ENCODE measurements at places on chromosomes 16 and 17. TPM values are rescaled to one million over a fixed set of nuclear protein-coding genes. Genes with fewer than 3 reads are reported as not detected.

ASPSCR1 gene
- total RNA-seq, result 26.5 TPM

MT1M gene
- total RNA-seq, result not detected

- no peaks in the 10 kb centered on the region for H3K4me1 ChIP-seq
- no peak overlapping the region for H3K4me3 ChIP-seq
- H3K27me3 ChIP-seq, result no peaks in the 10 kb centered on the region
- DNase-seq, result no peak
- no peak overlapping the region for H3K27ac ChIP-seq
- H3K36me3 ChIP-seq, result no peaks in the 10 kb centered on the region
Measured at GRCh38 chr17:70655176-70655958, 486.0 kb downstream of the KCNJ2 start.

GRCh38 chr17:83161298-83162034 lies 82.1 kb downstream of the METRNL start:
- no peaks in the 10 kb centered on the region for H3K36me3 ChIP-seq
- H3K27ac ChIP-seq, result no peak overlapping the region
- DNase-seq, result no peak
- no peaks in the 10 kb centered on the region for H3K4me1 ChIP-seq
- H3K4me3 ChIP-seq, result no peak overlapping the region

Data from activated CD4-positive, alpha-beta T cell treated with anti-CD3 and anti-CD28 coated beads for 36 hours (primary cell).